ENCODE measurements at places on chromosomes 6 and 20.

GRCh38 chr20:49811825-49812506 lies 662 bp upstream of the SLC9A8 start:
- no peak for DNase-seq

GRCh38 chr20:475463-476357 lies 13.4 kb upstream of the TBC1D20 start:
- DNase-seq, result no peak

DNA sequence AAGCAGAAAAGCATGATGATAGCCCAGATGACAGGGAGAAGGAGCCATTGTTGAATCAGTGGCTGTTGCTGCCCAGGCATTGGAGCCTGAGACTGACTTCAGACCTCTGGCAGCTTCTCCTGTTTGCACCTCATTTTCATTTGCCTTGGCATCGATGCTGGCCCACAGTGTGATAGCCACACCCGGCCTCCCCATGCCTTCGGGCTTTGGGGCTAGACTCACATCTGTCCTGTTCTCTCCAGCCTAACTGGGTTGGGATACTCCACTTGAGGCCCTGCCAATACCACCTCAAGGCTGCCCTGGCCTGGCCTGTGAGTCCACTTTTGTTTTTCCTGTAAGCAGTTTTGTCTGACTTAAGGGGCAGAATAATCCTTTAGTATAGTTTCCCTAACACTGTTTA lies 140.4 kb downstream of the UST start:
- no peak for DNase-seq

- no peak for DNase-seq
Observed at GRCh38 chr6:157169226-157169625, 154.1 kb downstream of the TMEM242 start.

- DNase-seq, result no peak
Observed at GRCh38 chr6:46918806-46919205, 2.9 kb downstream of the ADGRF5 start.

GRCh38 chr6:68625998-68626397 lies 9.1 kb upstream of the ADGRB3 start:
- no peak for DNase-seq

DNA sequence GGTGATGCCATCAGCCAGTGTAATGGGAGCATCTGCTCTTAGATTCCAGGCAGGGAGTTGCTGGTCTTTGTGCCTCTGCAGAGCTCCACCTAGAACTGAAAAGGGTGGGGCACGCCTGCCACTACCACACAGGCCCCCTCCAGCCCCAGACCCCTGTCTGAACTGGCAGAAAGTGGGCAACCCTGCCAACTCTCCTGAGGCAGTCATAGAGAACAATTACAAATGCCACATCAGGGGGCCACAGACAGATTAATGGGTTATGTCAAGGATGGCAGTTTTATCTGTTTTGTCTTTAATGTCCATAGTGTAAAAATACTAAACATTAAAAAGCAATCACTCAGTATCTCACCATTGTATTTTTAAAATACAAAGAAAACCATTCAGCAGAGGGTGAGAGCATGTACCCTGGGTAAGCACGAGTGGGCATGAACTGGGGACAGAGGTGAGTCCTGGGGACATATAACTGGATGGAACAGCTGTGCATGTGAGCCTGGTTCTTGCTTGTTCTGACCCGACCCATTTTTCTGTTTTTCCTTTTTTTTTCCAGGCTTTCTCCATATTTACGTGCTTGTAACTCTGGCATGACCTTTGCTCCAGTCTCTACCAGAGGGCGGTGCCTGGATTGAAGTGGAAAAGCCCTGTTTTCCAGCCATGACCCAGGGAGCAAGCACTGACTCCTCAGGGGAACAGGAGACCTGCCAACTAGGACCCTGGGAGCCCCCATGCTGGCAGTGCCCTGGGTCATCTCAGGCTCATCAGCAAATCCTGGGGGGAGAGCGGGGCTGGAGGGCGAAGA lies 8.2 kb downstream of the TRAF3IP2 start:
- no peak for DNase-seq

GRCh38 chr6:164690241-164690640 lies 619.2 kb downstream of the C6orf118 start:
- DNase-seq, result no peak

GRCh38 chr6:22364306-22364705 lies 67.5 kb upstream of the PRL start:
- no peak for DNase-seq
